ENCODE measurements at places on chromosomes 2 and 18.

GRCh38 chr2:113300281-113300680 is 21.6 kb upstream of the PAX8 start:
- no peak for DNase-seq

GRCh38 chr2:234300391-234300925 is 196.4 kb downstream of the ARL4C start:
- no peak for DNase-seq

GRCh38 chr2:11647834-11648600 is 22.0 kb downstream of the NTSR2 start:
- no peak for DNase-seq

DNA sequence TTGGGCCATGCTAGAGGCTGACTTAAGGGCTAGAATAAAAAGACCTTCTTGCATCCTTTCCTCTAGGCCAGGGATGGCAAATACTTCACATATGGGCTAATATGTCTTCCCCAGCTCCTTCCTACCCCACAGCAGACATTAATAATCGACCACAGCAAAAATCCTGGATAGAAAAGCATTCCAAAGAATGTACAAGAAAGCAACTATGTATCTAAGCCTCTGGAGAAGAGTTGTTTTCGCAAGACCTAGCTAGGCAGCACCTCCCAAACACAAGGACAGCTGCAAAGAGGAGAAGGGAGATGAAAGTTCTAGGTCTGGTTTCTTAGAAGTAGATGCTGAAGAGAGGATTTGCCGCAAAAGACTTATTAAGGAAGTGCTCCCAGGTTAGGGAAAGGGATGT is 372.6 kb downstream of the SLC4A3 start:
- DNase-seq = no peak

GRCh38 chr2:133317178-133317577 is 251.1 kb downstream of the NCKAP5 start:
- DNase-seq = no peak

DNA sequence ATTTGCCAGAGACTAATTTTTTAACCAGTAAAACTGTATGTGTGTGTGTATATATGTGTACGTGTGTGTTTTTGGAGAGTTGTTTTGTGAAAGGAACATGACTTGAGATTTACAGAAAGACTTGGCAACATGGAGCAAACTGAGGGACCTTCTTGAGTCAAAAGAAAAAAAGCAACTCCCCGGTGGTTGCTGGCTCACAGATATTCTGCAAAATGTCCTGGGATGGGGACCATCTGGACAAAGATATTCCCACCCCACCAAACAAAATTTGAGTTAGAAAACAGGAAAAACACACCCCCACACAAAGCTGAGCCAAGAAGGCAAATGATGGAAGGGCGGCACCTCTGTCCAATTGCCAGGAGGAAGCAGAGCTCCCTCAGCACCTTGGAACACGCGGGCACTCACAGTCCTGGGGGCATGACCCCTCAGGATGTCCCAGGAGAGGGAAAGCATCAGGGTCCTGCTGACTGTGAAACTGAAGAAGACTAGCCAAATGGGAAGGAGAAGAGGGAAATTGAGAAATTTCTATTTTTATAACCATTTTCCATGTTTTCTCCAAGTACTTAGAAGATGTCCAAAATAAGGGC is 290.2 kb upstream of the ACVR2A start:
- no peak for DNase-seq

- DNase-seq = no peak
Observed at GRCh38 chr2:168814939-168815907, 12.8 kb downstream of the NOSTRIN start.

- no peak for DNase-seq
Observed at GRCh38 chr18:79386547-79386946, 9.2 kb upstream of the NFATC1 start.

DNA sequence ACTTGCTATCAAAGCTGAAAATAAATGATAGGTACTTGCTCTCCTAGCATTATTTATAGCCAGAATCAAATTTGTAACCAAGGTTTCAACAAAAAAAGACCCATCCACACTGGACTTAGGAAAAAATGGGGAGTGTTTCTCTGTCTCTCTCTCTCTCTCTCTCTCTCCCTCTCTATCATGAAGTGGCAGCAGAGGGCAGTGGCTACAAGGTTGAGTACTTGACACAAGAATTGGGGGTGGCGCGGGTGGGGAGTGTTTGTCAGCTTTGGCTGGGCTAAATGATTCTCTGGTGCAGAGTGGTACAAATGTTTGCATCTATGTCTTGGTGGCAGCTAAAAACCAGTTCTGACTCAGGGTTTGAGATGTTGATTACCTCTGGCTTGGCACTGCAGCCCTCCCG is 85.0 kb downstream of the RBM43 start:
- no peak for DNase-seq

DNA sequence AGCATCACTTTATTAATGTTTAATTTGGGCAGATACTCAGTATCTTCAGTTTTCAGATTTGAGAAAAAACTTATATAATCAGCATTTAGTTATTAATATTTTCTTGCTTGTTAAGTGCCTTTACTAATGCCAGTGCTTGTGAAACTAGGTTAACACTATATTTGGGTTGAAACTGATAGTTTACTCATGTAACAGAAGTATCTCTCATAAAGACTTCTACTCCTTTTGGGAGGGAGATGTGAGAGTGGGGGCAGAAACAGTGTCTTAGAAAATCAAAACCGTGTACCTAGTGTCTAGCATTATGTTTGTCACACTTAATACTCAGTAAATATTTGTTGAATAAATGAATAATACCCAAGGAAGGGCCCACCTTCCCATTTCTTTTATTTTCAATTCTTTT is 129.5 kb downstream of the MSTN start:
- no peak for DNase-seq

DNA sequence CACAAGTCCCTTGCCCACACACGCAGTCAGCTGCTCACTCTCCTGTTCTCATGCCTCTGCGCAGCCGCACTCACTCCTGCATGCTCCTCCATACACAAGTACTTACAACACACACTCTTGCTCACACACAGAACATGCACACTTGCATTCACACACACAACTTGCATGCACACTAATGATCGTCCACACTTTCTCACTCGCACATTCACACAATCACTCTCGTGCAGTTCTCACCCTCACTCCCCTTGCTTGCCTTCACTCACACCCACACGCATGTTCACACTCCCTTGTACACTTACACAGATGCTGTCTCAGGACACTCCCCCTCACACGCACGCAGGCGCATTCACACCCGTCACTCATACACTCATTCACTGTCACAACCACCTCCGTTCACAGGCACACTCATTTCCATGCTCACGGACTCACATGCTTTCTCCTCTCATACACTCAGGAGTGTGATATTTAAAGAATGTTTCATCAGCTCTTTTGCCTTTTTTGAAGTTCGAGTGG is 36.1 kb upstream of the LYPD6B start:
- no peak for DNase-seq

GRCh38 chr18:62596145-62597005 is 73.5 kb downstream of the ZCCHC2 start:
- DNase-seq = no peak

DNA sequence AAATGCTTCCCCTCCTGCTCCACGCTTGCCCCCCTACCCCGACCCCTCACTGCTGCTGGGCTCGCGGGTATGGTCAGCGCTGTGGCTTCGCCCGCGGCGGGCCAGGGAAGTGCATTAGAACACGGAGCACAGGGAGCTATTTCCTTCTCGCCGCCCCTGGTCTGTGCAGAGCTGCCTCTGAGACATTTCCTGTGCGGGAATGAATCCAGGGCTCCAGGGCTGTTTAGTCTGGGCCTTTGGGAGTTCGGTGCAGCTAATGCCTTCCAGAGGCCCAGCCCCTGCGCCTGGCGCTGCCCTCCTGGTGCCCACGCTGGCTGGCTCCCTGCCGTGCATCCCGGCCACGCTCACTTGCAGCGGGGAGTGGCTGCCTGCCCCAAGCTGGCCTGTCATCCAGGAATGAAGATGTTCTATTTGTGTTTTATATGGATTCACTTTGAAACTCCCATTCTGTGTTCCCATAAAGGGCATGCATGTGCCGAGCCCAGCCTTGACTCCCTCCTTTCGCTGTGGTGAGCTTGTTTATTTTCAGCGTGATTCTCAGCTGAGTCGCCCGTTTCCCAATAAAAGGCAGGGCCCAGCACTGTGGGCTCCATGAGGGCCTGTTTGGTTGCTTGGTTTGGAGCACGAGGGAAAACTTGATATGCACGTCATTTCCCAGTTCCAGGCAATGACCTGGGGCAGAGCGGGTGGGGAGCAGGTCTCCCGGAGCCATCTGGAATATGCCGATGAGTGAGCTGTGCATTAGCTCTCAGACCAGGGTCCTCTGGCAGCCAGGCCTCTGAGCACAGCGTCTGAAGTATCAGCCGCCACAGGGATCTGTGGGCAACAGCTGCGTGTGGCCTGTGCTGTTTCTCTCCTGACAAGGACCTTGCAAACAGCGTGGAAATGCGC is 42.7 kb downstream of the SH3RF3 start:
- DNase-seq = peak; percentile 37

GRCh38 chr2:1306014-1306686 is 107.1 kb upstream of the TPO start:
- no peak for DNase-seq

GRCh38 chr2:237441605-237442274 is 27.8 kb upstream of the COL6A3 start:
- peak; percentile 83 for DNase-seq

DNA sequence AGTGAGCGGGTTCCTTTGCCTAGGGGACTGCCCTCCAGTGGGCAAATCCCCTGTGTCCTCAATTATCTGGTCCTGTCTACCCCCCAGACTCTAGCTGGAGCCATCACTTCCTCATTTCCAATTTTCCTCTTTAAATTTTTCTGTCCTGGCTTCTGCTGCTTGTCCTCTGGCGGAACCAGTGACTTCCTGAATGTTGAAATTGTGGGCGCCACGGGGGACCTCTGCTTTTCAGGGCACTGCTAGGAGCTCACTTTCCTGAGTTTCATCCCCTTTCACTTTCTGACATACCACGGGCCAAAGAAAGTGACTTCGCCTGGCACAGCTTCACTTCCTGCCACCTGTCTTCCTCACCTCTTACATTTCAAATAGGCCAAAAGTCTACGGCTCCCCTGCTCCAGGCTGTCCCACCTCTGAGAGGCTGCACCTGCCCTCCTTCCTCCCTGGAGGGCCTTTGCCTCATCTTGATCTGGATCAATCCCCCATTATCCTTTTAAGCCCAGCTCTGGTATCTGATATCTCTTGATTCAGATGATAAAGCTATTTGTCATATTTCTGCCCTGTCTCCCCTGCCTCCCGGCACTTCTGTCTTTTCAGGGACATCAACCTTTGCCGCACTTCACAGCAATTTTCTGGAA is 1.4 kb upstream of the MARCO start:
- DNase-seq = no peak

- no peak for DNase-seq
Observed at GRCh38 chr2:45256173-45256866, 247.1 kb upstream of the SIX2 start.

DNA sequence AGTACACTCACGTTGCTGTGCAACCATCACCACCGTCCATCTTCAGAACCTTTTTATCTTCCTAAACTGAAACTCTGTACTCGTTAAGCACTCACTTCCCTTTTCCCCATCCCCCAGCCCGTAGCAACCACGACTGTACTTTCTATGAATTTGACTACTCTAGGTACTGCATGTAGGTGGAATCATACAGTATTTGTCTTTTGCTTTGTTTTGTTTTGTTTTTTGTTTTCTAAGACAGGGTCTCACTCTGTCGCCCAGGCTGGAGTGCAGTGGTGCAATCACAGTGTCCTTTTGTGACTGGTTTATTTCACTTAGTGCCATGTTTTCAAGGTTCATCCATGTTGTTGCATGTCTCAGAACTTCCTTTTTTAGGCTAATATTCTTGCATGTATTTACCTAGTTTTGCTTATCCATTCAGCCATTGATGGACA is 7.0 kb upstream of the TYMS start:
- DNase-seq = no peak

GRCh38 chr18:78183815-78184214 is 795.8 kb upstream of the SALL3 start:
- DNase-seq = no peak

DNA sequence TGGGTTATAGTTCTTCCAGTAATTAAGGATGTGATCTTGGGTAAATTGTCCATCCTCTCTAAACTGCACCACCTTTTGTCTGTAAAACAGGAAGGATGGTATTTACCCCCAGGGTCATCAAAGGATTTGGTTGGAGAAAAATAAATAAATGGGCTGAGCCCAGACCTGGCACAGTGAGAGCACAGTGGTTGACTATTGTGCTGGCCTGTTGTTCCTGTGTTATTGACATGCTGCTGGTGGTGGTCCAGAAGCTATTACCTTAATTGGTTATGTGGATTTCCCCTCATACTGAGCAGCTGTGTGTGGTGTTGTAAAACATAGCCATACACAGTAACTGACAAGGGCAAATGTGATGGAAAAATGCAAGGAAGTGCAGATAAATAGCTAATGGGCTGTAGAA is 746 bp upstream of the IL37 start:
- DNase-seq = no peak

DNA sequence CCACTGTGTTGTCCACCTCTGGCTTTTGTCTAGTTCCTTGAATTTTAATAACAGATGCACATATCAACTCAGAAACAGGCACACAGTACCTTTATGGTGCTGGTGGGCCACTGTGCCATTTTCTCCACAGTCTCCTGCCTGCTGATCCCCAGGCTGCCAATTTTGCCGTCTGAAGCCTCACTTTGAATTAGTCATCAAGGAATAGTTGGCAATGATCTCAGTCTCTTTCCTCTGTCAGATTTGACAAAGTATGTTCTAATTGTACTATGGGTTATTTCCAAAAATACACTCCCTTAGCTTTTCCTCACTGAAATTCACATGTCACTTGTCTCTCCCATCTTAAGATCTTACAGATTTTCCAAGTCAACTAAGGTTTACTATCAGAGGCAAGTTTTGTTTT is 140.7 kb downstream of the ZNF516 start:
- no peak for DNase-seq

GRCh38 chr18:2442726-2443275 is 128.5 kb downstream of the METTL4 start:
- DNase-seq = no peak

GRCh38 chr2:136049991-136050920 is 64.8 kb upstream of the DARS1 start:
- DNase-seq = no peak

- DNase-seq = no peak
Observed at GRCh38 chr2:78408795-78409118, 616.7 kb upstream of the REG3G start.

- no peak for DNase-seq
Observed at GRCh38 chr2:136916131-136916530, 150.8 kb downstream of the THSD7B start.

DNA sequence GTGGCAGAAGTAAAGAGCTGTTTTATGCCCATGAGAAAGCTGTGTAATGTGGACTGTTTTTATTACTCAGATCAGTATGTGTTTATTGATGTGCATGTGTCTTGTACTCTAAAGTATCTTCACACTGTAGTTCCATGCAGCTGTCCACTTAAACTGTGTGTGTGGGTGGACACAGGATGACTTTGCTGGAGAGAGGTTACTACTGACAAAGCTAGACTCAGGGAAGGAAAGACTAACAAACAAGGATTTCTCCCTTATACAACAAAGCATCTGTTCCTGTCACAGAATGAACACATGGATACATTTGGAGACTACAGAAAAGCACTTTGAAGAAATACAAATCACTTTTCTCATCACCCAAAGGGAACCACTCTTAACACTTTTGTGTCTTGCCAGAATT is 10.0 kb downstream of the FHOD3 start:
- DNase-seq = no peak

GRCh38 chr2:216081012-216081411 is 597 bp downstream of the PECR start:
- DNase-seq = no peak

All from skin of body (tissue), 3 donors.